NCI-H1092 (cell line): ENCODE measurements at places on chromosomes 6 and 20.

GRCh38 chr6:15819226-15819625, 156.4 kb upstream of the DTNBP1 start:
- DNase-seq, result no peak

GRCh38 chr6:7919871-7920270, 9.3 kb upstream of the TXNDC5 start:
- no peak for DNase-seq

DNA sequence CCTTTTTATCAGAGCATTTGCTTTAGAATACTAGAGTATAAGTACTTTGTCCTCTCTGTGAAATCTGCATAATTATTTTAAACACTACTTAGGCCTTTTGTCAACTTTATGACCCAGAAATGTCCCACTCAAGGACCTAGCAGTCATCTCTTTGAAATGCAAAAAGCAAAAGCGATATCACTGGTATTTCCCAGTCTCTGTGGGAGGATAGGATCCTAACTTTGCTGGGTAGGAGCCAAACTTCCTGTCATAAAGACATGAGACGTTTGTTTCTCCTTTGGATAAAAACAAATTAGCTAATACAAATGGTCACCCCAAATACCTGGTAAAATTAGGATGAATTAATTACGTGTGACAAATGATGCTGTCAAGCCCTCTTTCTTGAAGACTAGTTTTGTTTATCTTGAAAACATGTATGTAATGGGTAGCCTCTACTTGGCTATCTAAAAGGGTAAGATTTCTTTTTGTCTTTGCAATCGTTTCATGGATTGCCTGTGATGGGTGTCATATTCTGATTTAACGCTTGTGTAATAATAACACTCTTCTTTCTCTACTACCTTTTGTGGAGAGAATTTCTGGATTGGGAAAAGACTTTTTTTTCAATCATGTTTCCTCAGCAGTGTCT, 36.2 kb downstream of the DCDC2 start:
- DNase-seq, result no peak

GRCh38 chr6:142943711-142944123, 1.3 kb downstream of the HIVEP2 start:
- DNase-seq, result no peak

DNA sequence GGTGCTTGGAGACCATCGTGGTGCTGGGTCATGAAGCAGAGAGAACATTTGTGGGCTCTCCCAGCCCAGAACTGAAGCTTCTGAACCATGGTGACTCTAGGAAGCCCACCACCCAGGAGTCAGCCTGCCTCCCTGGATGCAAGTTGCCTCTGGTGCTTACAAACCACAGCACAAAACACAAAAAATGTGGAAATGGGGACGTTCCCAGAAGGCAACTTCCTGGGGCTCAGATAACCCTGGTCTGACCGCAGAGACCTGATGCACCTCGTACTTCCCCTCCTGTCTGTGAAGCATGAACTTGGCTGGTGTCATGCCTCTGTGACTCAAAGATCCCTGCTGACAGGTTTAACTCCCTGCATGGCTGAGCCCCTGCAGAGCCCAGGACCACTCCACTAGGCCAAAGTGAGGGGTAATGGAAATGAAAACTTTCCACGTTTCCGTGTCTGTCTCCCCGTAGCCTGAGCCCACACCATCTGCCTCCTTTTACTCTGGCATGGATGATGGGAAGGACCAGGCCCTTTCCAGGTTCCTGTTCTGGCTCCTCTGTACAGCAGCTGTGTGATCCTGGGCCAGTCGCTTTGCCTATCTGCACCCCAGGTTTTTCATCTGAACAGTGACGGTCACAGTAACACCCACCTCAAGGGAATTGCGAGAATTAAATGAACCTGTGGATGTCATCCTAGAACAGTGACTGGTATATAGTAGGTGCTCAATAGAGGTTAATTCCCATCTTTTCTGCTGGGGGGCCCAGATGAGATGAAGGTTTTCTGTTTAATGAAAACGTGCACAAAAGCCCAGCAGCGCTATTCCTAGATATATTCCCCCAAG, 57.7 kb downstream of the PPP1R16B start:
- no peak for DNase-seq
